ENCODE measurements at places on chromosomes 13 and 19.

GRCh38 chr13:42364613-42365000 lies 92.7 kb downstream of the AKAP11 start:
- DNase-seq, result no peak

DNA sequence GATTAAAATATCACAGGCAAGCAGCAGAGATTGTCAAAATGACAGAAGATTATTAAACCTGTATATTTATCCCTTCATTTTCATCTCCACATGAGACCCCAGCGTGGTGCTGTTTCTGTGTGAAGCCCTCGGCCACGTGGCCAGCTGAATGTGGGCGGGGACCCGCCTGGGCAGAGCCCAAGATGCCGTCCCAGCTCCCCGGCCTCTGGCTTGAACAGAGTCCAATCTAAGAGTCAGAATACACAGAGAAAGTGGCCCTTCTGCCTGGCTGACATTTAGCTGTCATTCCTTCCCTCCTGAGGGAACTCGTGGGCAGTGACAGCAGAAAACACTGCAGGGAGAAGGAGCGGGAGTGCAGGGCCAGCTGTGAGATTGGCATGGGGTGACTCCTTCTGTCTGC lies 34.9 kb upstream of the UQCRFS1 start:
- no peak for DNase-seq

DNA sequence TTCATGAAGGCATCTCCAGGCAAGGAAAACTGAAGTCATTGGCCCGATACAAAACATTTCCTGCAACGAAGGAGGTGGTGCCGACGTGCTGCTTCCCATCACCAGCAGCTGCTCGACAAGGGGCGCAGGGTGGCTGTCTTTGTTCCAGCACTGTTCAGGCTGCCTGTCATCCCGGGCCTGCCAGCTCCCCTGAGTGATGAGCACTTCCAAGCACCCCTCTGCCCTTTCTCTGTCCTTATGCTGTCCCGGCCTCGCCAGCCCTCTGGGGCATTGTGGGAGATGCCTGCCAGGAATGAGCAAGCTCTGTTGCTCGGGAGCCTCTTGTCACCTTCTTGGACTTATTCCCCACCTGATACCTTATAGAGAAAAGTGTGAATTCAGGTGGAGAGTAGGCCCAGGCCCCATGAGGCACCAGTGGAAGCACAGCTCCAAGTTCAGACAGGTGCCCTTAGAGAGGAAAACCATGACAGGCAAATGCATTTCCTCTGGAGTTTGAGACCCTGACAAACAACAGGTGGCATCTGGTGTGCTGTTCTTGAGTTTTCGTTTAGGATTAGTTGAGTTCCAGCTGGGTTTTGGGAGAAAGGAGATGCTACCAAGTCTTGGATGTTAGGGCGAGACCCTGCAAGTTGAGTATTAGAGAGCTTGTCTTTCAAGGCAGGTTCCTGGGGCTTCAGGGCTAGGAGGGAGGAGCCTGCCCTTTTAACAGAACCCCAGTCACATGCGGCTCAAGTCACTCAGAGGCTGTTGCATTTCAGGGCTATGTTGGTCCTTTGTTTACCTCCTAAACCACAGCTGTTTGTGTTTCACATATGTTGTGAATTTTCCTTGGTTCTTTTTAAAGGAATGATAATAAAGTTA lies 21.4 kb downstream of the BBC3 start:
- no peak for DNase-seq

DNA sequence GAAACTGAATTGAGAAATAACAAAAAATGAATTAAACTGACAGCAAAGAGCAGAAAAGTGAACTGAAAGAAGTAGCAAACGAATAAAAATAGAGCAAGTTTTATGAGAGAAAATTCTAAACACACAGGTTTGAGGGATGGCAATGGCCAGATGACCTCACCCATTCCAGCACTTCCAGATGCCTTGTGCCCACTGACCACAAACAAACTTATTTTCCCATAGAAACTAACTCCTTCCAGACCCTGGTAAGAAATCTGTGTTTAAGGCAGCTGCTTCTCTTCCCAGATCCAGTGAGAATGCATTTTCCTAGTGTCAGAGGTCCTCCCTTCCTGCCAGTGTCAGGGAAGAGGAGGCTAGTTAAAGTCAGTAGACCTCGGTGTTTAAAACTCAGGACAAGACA lies 51.7 kb downstream of the RXFP2 start:
- no peak for DNase-seq

- no peak for DNase-seq
These were observed 21.3 kb upstream of the ZNF599 start for GRCh38 chr19:34794066-34794960.

DNA sequence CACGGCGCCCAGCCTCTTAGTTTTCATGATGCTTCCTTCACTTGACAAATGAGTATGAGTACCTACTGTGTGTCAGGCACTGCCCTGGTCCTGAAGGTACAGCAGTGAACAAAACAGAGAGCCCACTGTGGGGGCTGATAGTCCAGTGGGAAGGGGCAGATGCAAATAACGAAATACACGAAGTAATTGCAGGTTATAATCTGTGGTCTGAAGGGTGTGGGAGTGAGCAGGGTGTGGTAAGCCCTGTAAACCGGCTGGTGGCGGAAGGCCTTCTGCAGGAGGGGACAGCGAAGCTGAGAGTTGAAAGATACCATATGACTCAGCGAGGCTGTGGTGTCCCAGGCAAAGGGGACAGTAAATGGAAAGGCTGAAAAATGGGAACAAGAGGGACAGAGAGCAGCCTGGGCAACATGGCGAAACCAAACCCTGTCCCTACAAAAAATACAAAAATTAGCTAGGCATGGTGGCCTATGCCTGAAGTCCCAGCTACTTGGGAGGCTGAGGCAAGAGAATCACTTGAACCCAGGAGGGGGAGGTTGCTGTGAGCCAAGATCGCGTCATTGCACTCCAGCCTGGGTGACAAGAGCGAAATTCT lies 60.5 kb downstream of the MAP4K1 start:
- DNase-seq, result no peak

GRCh38 chr19:41810301-41810700 lies 13.9 kb downstream of the CEACAM3 start:
- no peak for DNase-seq

DNA sequence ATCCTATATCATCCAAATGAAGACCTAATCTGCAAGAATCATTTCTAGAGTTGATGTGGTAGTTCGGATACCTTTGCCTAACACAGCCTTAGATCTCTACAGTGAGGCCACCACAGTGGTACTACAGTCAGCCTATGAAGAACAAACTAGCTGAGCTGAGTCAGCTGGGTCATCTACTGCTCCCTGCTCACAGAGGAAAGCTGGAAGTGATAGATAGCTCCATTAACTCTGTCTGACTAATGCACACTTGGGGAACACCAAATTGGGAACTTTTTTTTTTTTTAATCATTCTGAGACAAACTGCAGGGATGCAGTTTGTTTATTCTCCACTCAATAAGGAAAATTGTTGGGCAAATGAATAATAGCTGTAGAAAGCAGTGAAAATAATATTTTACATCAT lies 1160.6 kb downstream of the PCDH9 start:
- no peak for DNase-seq

GRCh38 chr19:6011206-6011605 lies 33.3 kb upstream of the RANBP3 start:
- DNase-seq, result no peak

GRCh38 chr19:15108845-15109767 lies 1.9 kb downstream of the SYDE1 start:
- no peak for DNase-seq
